Keratinocyte (primary cell): ENCODE measurements at places on chromosomes 16 and 17. TPM values are rescaled to one million over a fixed set of nuclear protein-coding genes. Genes with fewer than 3 reads are reported as not detected.

TERB1 gene
- polyA plus RNA-seq = 0.17 to 0.22 TPM in 2 of 3 replicates, not detected in the other

NT5M gene
- polyA plus RNA-seq = 0.16 to 0.36 TPM (median 0.20 TPM) in 3 replicates

PIK3R6 gene
- polyA plus RNA-seq = 0.02 to 0.06 TPM (median 0.03 TPM) in 3 replicates

MYH3 gene
- polyA plus RNA-seq = 0.67 to 0.83 TPM (median 0.76 TPM) in 3 replicates

SCN4A gene
- polyA plus RNA-seq = not detected in 3 replicates

NTN1 gene
- polyA plus RNA-seq = 0.10 to 0.29 TPM (median 0.28 TPM) in 3 replicates

DLX3 gene
- 0.62 to 0.81 TPM (median 0.72 TPM) in 3 replicates for polyA plus RNA-seq

HSD17B2 gene
- 2.9 to 6.9 TPM (median 3.1 TPM) in 3 replicates for polyA plus RNA-seq

GRCh38 chr17:72560303-72561247 lies 439.8 kb downstream of the SOX9 start:
- no peaks in the 10 kb centered on the region for H3K27me3 ChIP-seq

- no peak overlapping the region for H3K27ac ChIP-seq
- no peak for DNase-seq
- peaks cover 3% of the 10 kb centered on the region for H3K36me3 ChIP-seq
- no peaks in the 10 kb centered on the region for H3K27me3 ChIP-seq
Observed at GRCh38 chr17:76408037-76408849, 23.8 kb downstream of the SPHK1 start.

GRCh38 chr17:12599186-12599920 lies 66.3 kb upstream of the MYOCD start:
- no peak for DNase-seq
- no peaks in the 10 kb centered on the region for H3K4me1 ChIP-seq
- H3K4me3 ChIP-seq = no peak overlapping the region
- no peaks in the 10 kb centered on the region for H3K27me3 ChIP-seq
- H3K27ac ChIP-seq = no peak overlapping the region
- no peaks in the 10 kb centered on the region for H3K36me3 ChIP-seq

DNA sequence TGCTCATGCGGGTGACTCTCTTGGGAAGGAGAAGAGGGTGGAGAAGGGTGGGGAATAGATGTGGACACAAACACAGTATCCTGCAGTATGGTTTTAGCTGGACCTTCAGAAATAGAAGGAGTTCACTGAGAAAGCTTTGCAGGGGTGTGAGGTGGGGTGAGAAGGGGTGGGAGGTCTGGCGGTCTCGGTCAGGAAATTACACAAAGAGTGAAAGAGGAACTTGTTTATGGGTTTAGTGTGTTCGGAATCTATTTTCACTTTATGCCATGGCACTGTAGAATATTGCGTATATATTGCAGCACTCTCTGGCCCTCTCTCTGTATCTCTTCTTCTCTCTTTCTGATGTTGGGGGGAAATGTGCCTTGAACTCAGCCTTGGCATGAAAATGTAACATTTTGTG lies 148.2 kb upstream of the GOT2 start:
- H3K4me3 ChIP-seq = no peak overlapping the region
- H3K27ac ChIP-seq = no peak overlapping the region
- no peaks in the 10 kb centered on the region for H3K36me3 ChIP-seq
- DNase-seq = no peak

- H3K4me1 ChIP-seq = no peaks in the 10 kb centered on the region
- no peaks in the 10 kb centered on the region for H3K27me3 ChIP-seq
- no peak for DNase-seq
- H3K36me3 ChIP-seq = no peaks in the 10 kb centered on the region
Observed at GRCh38 chr17:12201294-12201880, 180.7 kb downstream of the MAP2K4 start.

- no peaks in the 10 kb centered on the region for H3K27me3 ChIP-seq
- no peak overlapping the region for H3K27ac ChIP-seq
- no peak overlapping the region for H3K4me3 ChIP-seq
- DNase-seq = no peak
- H3K36me3 ChIP-seq = no peaks in the 10 kb centered on the region
Observed at GRCh38 chr17:45380991-45381390, 51.7 kb downstream of the ARHGAP27 start.

GRCh38 chr16:79865918-79866317 lies 265.4 kb upstream of the MAF start:
- H3K27ac ChIP-seq = no peak overlapping the region
- DNase-seq = no peak
- no peaks in the 10 kb centered on the region for H3K36me3 ChIP-seq
- no peaks in the 10 kb centered on the region for H3K4me1 ChIP-seq

DNA sequence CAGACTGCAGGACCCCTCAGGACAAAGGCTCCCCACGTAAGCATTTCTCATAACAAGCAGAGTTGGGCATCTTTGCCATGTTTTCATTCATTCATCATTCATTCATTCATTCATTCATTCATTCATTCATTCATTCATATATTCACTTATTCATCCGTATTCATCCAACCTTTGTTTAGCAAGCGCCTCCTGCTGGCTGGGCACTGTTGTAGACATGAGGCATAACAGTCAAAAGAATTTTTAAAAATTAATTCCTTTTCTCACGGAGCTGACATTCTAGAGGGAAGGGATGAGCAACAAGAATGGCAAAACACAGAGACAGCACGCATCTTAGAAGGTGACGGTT lies 351.7 kb upstream of the TNRC6C start:
- DNase-seq = no peak
- H3K4me1 ChIP-seq = peaks cover 3% of the 10 kb centered on the region
- H3K27me3 ChIP-seq = no peaks in the 10 kb centered on the region
- H3K27ac ChIP-seq = no peak overlapping the region
- H3K4me3 ChIP-seq = no peak overlapping the region

GRCh38 chr17:57672971-57673370 lies 72.1 kb downstream of the CCDC182 start:
- peaks cover 31% of the 10 kb centered on the region for H3K4me1 ChIP-seq
- H3K4me3 ChIP-seq = no peak overlapping the region
- no peaks in the 10 kb centered on the region for H3K36me3 ChIP-seq
- H3K27me3 ChIP-seq = no peaks in the 10 kb centered on the region
- no peak for DNase-seq
- H3K27ac ChIP-seq = no peak overlapping the region

DNA sequence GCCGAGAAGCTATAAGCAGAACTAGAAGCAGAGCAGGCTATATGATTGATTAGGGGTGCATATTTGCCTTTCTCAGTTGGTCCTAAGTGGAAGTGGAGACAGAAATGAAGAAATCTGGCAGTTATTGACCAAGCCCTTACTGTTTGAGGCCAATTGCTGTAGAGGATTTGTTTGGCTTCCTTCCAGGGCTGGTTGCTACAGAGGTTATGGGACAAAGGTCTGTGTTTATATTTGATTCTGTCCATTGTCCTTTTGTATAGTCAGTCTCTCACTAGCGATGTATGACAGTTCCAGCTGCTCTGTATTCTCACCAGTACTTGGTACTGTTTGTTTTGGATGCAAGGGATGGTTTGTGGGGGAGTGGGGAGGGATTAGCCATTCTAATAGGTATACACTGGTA lies 7.3 kb upstream of the ALOX15 start:
- H3K36me3 ChIP-seq = no peaks in the 10 kb centered on the region
- DNase-seq = no peak
- no peaks in the 10 kb centered on the region for H3K4me1 ChIP-seq
- H3K27me3 ChIP-seq = peaks cover 3% of the 10 kb centered on the region
- H3K27ac ChIP-seq = no peak overlapping the region

- H3K27me3 ChIP-seq = no peaks in the 10 kb centered on the region
- DNase-seq = no peak
- no peak overlapping the region for H3K27ac ChIP-seq
- no peak overlapping the region for H3K4me3 ChIP-seq
- peaks cover 6% of the 10 kb centered on the region for H3K36me3 ChIP-seq
- H3K4me1 ChIP-seq = peaks cover 10% of the 10 kb centered on the region
Observed at GRCh38 chr17:2155573-2155972, 100.7 kb downstream of the HIC1 start.

GRCh38 chr16:48150707-48151106 lies 5.1 kb downstream of the ABCC12 start:
- no peak for DNase-seq
- no peaks in the 10 kb centered on the region for H3K4me1 ChIP-seq
- no peak overlapping the region for H3K4me3 ChIP-seq
- no peaks in the 10 kb centered on the region for H3K27me3 ChIP-seq

- H3K36me3 ChIP-seq = no peaks in the 10 kb centered on the region
- DNase-seq = no peak
- peaks cover 2% of the 10 kb centered on the region for H3K27me3 ChIP-seq
- H3K4me3 ChIP-seq = no peak overlapping the region
- no peaks in the 10 kb centered on the region for H3K4me1 ChIP-seq
- no peak overlapping the region for H3K27ac ChIP-seq
Observed at GRCh38 chr16:87056083-87056482, 261.1 kb downstream of the C16orf95 start.

DNA sequence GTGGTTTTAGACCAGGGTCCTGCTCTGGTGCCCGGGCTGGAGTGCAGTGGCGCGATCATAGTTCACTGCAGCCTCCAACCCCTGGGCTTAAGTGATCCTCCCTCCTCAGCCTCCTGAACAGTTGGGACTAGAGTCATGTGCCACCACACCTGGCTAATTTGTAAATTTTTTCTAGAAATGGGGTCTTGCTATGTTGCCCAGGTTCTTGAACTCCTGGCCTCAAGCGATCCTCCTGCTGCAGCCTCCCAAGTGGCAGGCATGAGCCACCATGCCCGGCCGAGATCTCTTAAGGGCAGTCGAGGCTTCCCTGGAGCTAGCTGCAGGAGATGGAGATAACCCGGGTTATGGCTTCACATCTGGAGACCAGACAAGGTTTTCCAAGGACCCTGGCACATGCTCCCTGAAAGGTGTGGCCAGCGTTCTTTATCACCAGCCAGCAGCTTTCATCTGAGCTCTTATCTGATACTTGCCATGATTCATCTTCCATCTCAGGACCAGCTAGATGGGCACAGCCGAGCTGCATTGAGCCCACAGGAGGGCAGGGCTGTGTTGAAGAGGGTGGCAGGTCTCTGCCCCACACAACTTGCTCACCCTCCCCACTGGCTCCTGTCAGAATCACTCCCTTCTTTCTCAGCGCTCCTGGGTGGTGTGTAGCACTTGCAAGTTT lies 28.6 kb downstream of the SCNN1B start:
- no peaks in the 10 kb centered on the region for H3K27me3 ChIP-seq
- no peaks in the 10 kb centered on the region for H3K36me3 ChIP-seq
- no peaks in the 10 kb centered on the region for H3K4me1 ChIP-seq
- no peak overlapping the region for H3K27ac ChIP-seq
- DNase-seq = no peak

GRCh38 chr17:59107306-59107670 lies 608 bp upstream of the TRIM37 start:
- peak overlapping the region; percentile 77 for H3K4me3 ChIP-seq
- H3K27me3 ChIP-seq = no peaks in the 10 kb centered on the region
- peaks cover 2% of the 10 kb centered on the region for H3K36me3 ChIP-seq
- H3K27ac ChIP-seq = peak overlapping the region; percentile 76
